ENCODE measurements at places on chromosomes 4 and X.

- DNase-seq: no peak
Observed at GRCh38 chr4:166144607-166145006, 271.6 kb downstream of the TLL1 start.

- no peak for DNase-seq
Observed at GRCh38 chr4:108117418-108118182, 51.1 kb downstream of the LEF1 start.

GRCh38 chrX:42085836-42086235 is 162.5 kb upstream of the CASK start:
- no peak for DNase-seq

DNA sequence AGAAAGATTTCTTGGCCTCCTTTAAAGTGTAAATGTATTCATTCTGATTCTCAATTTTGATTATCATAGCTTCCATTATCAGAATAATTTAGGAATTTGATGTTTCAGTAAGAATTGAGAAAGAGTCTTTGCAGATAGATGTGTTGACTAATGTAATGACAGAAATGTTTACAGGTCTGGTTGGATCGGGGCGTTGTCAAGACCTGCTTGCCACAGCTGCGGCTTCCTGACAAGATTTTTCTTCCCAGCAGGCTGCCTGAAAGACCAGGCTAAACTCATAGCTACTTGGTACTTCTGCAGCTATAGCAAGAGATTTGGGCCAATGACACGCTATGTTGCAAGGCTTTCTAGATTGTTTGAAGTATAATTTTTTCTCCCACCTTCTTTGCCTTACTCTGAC is 91.5 kb upstream of the ANKRD50 start:
- DNase-seq: no peak

GRCh38 chr4:94395562-94395961 is 52.9 kb upstream of the HPGDS start:
- no peak for DNase-seq

GRCh38 chr4:83152746-83153145 is 38.2 kb upstream of the PLAC8 start:
- no peak for DNase-seq

DNA sequence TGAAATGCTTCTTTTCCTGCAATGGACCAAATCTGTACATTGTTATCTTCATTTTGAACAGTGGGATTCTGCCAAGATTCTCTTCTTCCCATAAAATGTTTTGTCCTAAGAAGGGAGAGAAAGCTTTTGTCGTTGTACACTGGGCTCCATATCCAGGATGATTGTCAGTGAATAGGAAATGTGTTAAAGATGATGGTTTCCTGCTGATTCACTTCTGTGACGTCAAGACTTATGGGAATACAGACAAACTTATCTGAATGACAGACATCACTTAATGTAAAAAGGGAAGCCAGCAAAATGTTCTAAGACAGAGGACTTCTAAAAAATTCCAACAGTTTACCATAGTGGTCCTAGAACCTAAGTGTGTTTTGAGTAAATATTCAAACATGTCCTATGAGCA is 53.7 kb upstream of the HPF1 start:
- DNase-seq: no peak

- DNase-seq: no peak
Observed at GRCh38 chr4:145619639-145619996, 433 bp downstream of the MMAA start.

DNA sequence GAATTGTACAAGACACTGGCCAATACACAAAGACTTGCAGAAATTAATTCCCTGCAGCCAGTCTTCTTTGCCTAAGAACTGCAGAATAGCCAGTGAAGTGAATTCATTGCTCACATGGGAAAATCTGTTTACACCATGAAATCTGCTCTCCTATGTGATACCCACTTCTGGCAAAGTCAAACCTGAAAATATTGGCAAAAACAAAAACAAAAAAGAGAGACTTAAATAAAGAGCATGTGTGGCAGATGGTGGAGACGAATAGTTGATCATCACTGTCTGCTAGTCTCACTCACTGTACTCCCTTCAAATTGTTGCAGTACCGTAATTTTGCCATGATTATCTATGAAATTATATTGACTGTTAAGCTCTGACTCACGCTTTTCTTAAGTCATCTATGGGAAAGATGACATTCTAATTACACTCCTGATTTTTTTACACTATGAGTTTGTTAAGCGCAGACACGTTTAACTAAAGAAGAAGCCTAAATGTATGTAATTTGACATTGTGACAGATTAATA is 406.8 kb downstream of the PCDH7 start:
- DNase-seq: no peak

GRCh38 chr4:25377572-25378436 is 741 bp downstream of the ANAPC4 start:
- no peak for DNase-seq

GRCh38 chrX:154019633-154020528 is at the start of gene IRAK1:
IRAK1 (minus strand) TSS chrX:154019902; CDS start chrX:154019812, 90 bp downstream.
- DNase-seq: no peak

- no peak for DNase-seq
Observed at GRCh38 chr4:123819362-123820035, 422.9 kb downstream of the SPRY1 start.

DNA sequence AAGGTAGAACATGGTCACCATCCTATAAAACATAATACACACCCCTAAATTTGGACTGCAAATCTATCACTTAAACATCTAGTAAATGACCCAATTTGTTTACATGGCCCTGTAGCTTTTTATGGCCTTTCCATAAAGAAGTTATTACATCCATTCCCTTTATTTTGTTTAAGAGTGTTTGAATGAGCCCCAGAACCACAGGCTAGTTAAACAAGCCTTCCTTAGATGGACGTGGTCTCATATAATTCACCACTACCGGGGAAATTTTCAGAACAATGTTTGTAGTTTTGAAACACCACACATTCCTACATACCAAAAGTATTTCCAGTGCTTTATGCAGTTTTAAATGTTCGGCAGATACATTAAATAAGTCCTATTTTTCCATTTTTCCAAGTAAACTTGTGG is 12.3 kb downstream of the PDGFC start:
- no peak for DNase-seq

- DNase-seq: no peak
Observed at GRCh38 chr4:95045429-95045828, 287.7 kb downstream of the BMPR1B start.

- DNase-seq: no peak
Observed at GRCh38 chr4:181890031-181890430, 353.2 kb upstream of the TENM3 start.

DNA sequence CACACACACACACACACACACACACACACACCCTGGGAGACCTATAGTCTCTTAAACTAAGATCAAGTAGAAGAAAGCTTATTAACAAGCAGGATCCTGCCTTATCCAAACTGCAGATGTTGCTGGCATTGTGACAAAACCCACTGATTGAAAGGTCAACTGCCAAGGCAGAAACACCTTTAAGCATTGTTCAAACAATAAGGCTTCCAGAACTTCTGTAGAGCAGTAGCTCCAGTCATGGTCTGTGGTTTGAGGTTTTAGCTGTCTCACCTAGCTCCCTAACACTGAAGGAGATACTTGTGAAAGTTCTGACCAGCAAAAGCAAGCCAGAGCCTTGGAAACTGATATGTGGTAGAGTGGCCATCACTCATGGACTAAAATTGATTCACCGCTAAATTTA is 59.8 kb downstream of the PTCHD1 start:
- DNase-seq: no peak

DNA sequence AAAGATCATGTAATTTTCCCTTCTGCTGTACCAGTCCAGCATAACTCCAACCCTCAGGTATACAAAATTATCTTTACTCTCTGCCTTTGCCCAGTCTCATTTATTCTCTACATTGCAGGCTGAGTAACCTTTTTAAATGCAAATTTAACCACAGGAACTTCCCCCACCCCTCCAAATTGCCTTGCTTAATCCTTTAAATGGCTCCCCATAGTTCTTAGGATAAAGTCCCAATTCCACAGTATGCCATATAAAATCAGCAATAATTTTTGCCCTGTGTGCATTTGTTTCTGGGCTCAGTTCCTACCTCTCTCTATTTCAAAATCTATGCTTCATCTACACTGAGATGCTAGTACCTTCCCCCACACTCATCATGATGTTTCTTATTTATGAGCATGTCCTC is 879.7 kb downstream of the RPA4 start:
- no peak for DNase-seq

- DNase-seq: no peak
Observed at GRCh38 chrX:20527558-20528011, 260.9 kb upstream of the RPS6KA3 start.

DNA sequence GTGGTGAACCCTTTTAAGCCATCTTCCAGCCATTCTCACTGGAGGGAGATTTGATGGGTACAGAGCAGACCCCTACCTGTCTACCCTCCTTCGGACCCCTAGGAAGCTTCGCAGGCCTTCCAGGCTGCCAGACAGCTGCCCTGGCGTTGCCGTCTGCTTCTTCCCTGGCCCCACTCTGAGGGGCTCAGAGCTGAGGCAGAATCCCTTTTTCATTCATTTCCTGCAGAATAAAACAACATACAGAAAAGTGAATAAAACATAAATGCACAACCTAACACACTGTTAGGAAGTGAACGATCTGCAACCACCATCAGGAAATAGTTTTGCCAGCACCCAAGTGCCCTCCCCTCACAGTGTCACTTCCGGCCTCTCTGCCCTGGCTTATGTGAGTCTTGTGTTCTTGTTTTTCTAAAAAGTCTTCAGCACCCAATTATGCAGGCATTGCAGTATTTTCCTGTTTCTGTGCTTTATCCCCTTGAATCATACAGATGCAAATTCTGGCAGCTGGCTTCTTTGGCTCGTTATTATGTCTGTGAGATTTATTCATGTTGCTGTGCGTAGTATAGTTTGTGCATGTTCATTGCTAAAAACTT is 5.6 kb upstream of the ADD1 start:
- DNase-seq: no peak

- no peak for DNase-seq
Observed at GRCh38 chrX:150364347-150365050, 1.4 kb downstream of the MAMLD1 start.
